ENCODE measurements at places on chromosomes 7 and 10. TPM values are rescaled to one million over a fixed set of nuclear protein-coding genes. Genes with fewer than 3 reads are reported as not detected.

DNA sequence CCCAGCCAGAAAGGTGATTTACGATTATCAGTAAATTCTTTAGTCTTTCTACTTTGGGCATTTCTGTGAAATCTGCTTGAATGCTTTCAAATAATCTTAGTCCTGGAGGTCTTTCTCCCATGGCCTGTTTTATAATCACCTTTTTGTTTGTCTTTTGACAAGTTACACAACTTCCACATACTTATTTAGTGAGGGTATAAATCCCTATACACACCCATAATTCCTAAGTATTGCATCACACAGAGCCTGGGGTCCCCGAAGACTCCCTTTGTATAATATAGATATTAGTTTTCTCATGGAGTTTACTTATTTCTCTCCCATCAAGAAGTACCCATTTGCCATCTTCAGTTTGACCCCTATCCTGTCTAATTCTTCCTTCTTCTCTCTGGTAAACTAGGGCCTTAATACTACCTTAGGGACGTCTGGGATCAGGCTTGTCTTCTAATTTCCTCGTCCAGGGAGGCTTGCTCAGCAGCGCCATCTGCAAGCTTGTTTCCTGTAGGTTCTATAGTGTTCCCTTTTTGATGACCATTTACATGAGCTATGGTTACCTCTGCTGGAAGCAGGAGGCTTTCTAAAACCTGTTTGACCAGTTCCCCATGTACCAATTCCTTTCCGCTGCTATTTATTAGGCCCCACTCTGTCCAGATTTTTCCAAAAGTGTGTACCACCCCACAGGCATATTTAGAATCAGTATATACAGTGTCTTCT, 8.1 kb downstream of the DNAH11 start:
- H3K27ac ChIP-seq: no peak overlapping the region
- no peak overlapping the region for H3K4me3 ChIP-seq
- no peak for DNase-seq
- no peaks in the 10 kb centered on the region for H3K36me3 ChIP-seq
- H3K4me1 ChIP-seq: no peaks in the 10 kb centered on the region

GRCh38 chr10:54708591-54708990, 92.4 kb downstream of the PCDH15 start:
- H3K4me3 ChIP-seq: no peak overlapping the region
- H3K27ac ChIP-seq: no peak overlapping the region
- no peaks in the 10 kb centered on the region for H3K4me1 ChIP-seq

- no peak for DNase-seq
- H3K36me3 ChIP-seq: no peaks in the 10 kb centered on the region
- H3K27me3 ChIP-seq: no peaks in the 10 kb centered on the region
- H3K4me1 ChIP-seq: peaks cover 78% of the 10 kb centered on the region
- H3K27ac ChIP-seq: peak overlapping the region; percentile 80
These were observed 45.4 kb downstream of the KAT6B start for GRCh38 chr10:74871595-74872382.

- H3K4me3 ChIP-seq: peak overlapping the region; percentile 88
- peaks cover 75% of the 10 kb centered on the region for H3K4me1 ChIP-seq
- peak overlapping the region; percentile 91 for H3K27ac ChIP-seq
- H3K36me3 ChIP-seq: peaks cover 32% of the 10 kb centered on the region
- H3K27me3 ChIP-seq: no peaks in the 10 kb centered on the region
- DNase-seq: peak; percentile 10
These were observed 36.8 kb downstream of the CCM2 start for GRCh38 chr7:45036796-45037195.

AGBL3 gene
- 1.2 TPM for polyA plus RNA-seq

DNA sequence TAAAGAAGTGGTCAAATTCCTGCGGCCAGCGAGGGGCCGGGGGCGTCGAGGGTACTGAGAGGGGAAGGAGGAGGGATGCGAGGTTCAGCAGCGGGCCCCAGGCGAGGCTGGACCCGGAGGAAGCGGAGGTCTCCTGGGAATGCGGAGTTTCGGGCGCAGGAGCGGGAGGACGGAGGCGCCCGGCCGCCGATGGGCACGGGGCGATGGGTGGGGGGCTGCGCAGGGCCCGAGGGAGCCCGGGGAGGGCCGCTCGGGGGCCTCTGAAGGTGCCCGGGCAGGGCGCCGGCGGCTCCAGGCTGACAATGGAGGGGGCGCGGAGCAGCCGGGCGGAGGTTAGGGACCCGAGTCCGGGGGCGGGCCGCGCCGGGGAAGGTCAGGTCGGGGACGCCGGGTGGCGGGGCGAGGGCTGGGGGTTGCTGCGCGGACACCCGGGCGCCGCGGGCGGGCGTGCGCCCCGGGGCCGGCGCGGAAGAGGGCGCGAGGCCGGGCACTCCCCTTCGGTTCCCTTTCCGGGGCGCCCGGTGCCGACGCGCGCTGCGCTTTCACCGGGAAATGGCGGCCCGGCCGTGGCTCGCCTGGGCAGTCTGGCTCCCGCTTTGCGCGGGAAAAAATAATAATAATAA, 683 bp downstream of the MACROH2A2 start:
- H3K4me3 ChIP-seq: no peak overlapping the region
- H3K27ac ChIP-seq: no peak overlapping the region
- H3K36me3 ChIP-seq: no peaks in the 10 kb centered on the region
- H3K4me1 ChIP-seq: peaks cover 8% of the 10 kb centered on the region

PSD gene
- 2.0 TPM for polyA plus RNA-seq

IRF5 gene
- polyA plus RNA-seq: 25.6 TPM

H2BK1 gene
- polyA plus RNA-seq: not detected

- no peak overlapping the region for H3K27ac ChIP-seq
- H3K27me3 ChIP-seq: peaks cover 5% of the 10 kb centered on the region
- no peak overlapping the region for H3K4me3 ChIP-seq
- DNase-seq: no peak
- H3K36me3 ChIP-seq: no peaks in the 10 kb centered on the region
These were observed 20.3 kb downstream of the TAC1 start for GRCh38 chr7:97752215-97752614.

DNA sequence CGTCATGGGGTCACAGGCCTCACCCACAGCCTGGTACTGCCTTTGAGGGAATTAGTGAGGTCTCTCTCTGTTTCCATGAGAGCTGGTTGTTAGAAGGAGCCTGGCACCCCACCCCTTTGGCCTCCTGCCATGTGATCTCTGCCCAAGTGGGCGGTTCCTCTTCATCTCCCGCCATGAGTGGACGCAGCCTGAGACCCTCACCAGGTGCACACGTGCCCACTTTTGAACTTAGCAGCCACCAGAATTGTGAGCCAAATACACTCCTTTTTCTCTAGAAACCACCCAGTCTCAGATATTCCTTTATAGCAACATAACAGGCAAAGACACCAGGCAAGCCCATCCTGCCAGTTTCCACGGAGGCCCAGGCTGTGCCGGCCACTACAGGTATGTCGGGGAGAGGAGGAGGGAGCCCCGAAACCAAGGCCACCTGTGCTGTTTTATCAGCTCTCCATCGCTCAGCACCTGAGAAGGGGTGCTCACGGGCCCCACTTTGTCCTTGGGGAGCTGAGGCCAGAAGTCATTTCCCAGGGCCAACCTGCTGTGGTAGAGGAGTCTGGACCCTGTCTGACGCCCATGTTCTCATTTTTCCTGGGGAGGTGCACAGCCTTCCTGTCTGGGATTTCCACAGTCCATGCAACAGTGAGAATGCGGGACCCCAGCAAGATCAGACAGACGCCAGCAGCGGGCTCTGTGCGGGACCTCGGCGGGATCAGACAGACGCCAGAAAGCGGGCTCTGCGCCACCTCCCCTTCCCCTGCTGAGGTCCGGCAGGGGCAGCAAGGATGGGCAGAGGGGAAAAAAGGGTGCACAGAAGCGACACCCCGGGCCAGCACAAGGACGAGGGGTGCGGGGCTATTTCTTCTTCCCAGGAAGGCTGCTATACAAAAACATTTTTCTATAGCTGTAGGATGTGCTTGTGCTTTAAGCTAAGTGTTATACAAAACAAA, 220.5 kb downstream of the ELFN1 start:
- no peak overlapping the region for H3K27ac ChIP-seq
- DNase-seq: no peak
- peaks cover 21% of the 10 kb centered on the region for H3K36me3 ChIP-seq
- peaks cover 37% of the 10 kb centered on the region for H3K4me1 ChIP-seq
- H3K4me3 ChIP-seq: no peak overlapping the region
- no peaks in the 10 kb centered on the region for H3K27me3 ChIP-seq

- peaks cover 49% of the 10 kb centered on the region for H3K4me1 ChIP-seq
- H3K4me3 ChIP-seq: peak overlapping the region; percentile 82
- no peak for DNase-seq
- H3K36me3 ChIP-seq: peaks cover 12% of the 10 kb centered on the region
- H3K27me3 ChIP-seq: peaks cover 2% of the 10 kb centered on the region
These were observed 166.7 kb upstream of the ZNF32 start for GRCh38 chr10:43815181-43815885.

DNA sequence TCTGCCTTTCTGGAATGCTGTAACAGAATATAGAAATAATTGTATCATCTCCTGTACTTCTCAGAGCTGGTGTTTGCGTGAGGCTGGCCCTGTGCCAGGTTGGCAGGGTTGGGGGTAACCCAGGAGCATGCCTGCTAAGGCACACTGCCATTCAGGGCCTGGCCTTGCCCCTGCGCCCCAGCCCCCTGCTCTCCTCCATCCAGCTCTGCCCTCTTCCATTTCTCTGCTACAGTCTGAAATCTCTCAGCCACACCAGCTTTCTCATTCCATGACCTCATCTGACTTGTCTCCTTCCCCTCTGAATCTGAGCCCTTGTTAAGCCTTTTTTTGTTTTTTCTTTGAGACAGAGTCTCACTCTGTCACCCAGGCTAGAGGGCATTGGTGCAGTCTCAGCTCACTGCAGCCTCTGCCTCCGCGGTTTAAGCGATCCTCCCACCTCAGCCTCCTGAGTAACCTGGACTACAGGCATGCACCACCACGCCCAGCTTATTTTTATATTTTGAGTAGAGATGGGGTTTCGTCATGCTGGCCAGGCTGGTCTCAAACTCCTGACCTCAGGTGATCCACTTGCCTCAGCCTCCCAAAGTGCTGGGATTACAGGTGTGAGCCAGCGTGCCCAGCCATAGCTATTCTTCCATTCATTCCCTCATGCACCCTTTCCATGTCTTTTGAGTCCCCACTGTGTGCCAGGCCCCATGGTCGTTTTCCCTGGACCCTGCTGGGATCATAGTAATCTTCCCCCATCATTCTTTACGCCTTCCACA, 206.8 kb downstream of the CUX1 start:
- DNase-seq: no peak
- no peak overlapping the region for H3K27ac ChIP-seq
- peaks cover 6% of the 10 kb centered on the region for H3K36me3 ChIP-seq

SORBS1 gene
- 0.82 TPM for polyA plus RNA-seq

DNA sequence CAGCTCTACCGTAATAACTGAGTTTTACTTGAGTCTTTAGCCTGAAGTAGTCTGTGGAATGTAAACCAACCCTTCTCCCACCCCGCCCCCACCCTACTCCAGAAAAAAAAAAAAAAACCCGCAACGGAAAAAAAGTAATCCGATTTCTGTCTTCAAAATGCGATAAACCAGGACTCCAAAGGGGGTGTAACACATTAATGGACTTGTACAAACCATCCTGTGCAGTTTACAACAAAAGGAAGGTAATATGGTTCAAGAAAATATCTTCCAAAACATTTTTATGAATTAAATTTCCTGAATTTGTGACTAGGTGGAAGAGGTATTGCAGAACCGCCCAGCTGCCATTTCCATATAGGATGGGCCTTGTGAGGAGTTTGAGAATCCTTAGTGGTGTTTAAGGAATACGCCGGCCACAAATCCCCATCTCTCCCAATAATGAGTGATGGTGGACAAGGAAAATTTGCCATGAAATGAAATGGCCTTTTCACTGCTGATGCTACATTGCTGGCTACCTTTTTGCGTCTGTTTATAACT, 10.6 kb downstream of the SKIDA1 start:
- H3K27me3 ChIP-seq: peaks cover 55% of the 10 kb centered on the region
- H3K36me3 ChIP-seq: no peaks in the 10 kb centered on the region
- peaks cover 31% of the 10 kb centered on the region for H3K4me1 ChIP-seq
- H3K27ac ChIP-seq: no peak overlapping the region
- no peak for DNase-seq
- no peak overlapping the region for H3K4me3 ChIP-seq

HOXA1 gene
- 0.62 TPM for polyA plus RNA-seq

Data from immature natural killer cell (primary cell).